ENCODE measurements at places on chromosomes 7 and 10. TPM values are rescaled to one million over a fixed set of nuclear protein-coding genes. Genes with fewer than 3 reads are reported as not detected.

GRCh38 chr7:47290867-47291266, 291.0 kb downstream of the TNS3 start:
- DNase-seq, result no peak

GRCh38 chr7:3082386-3082785, 38.7 kb upstream of the CARD11 start:
- no peak for DNase-seq

The RNF32 gene
- total RNA-seq, result 2.2 TPM

GRCh38 chr10:24952143-24952706, at the start of gene PRTFDC1:
PRTFDC1 (minus strand) TSS chr10:24952606; CDS start chr10:24952575, 31 bp downstream.
- DNase-seq, result no peak

GRCh38 chr7:70208236-70209063, 610.2 kb downstream of the AUTS2 start:
- no peak for DNase-seq
